ENCODE measurements at places on chromosomes 1 and 21.

GRCh38 chr1:56153276-56153675 lies 426.1 kb downstream of the PLPP3 start:
- DNase-seq: no peak

GRCh38 chr1:33512226-33513011 lies 40.0 kb downstream of the ZSCAN20 start:
- DNase-seq: no peak

- no peak for DNase-seq
Observed at GRCh38 chr1:38735651-38736161, 123.9 kb downstream of the RRAGC start.

GRCh38 chr21:20971296-20971921 lies 26.8 kb upstream of the NCAM2 start:
- no peak for DNase-seq

GRCh38 chr21:17343055-17343454 lies 169.8 kb upstream of the CXADR start:
- no peak for DNase-seq

- no peak for DNase-seq
Observed at GRCh38 chr1:17565461-17566252, 26.2 kb downstream of the ARHGEF10L start.

DNA sequence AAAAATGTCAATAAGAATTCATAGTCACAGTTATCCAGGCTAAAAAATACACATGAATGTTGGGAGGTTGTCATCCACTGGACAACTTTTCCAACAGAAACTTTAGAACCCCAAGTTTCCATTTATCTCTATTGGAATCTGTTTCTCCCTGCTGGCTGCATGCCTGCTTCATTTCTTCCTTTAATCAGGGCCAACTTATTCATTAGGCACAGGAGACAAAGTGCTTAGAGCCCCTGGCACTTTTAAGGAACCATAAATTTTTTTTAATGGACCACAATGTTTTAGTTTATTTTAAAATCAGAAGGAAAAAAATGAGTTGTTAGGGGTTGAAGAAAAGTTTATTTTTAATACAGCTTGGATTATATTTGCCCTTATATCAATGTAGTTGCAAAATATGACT lies 26.7 kb upstream of the C2CD2 start:
- DNase-seq: no peak

DNA sequence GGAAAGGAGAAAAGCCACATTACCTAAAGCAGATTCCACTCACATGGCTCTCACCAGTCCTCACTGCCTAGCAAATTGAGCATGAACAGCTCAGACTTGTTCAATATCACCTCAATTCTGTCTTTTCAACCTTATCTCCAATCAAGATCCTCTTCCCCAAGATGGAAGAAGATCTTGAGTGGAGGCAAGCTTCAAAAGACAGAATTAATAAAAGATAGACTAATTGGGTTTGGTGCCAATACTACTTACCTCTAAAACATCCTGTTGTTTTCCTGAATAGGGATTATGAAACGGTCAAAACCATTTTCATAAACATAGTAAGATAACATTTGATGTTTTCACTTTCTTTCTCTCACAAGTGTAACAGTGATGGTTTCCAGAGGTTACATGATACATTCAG lies 349.2 kb upstream of the PLD5 start:
- DNase-seq: no peak

DNA sequence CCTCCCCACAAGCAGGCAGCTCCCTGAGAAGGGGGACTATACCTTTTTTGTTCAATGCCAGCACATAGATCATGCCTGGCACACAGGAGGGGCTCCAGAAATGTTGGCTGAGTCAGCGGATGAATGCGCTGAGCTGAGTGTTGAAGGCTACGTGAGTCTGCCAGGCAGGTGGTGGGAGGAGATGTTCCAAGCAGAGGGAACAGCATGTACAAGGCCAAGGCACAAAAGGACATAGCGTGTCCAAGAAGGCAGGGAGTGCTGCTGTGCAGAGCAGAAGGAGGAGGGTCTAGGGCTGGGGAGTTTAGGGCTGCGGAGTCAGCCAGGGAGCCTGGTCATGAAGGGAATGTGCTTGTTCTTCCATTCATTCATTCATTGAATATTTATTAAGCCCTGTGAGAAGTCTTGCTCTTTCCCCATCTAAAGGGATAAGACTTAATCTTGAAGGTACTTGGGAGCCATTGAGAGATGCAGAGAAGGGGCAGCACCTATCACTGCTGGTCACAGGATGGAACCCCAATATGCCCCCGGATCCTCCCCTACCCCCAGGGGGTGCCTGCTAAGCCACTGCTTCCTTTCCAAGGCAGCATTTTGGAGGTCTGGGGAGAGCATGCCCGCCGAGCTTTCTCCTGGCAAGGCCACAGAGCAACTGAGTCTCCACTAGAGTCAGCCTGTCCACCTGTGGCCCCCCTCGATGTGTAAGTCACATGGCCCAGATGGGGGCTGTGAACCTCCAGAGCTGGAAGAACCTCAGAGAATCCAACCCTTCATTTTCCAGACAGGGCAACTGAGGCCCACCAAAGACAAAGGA lies 31.2 kb upstream of the LAPTM5 start:
- DNase-seq: no peak

GRCh38 chr1:199404976-199405375 lies 622.5 kb upstream of the NR5A2 start:
- DNase-seq: no peak

DNA sequence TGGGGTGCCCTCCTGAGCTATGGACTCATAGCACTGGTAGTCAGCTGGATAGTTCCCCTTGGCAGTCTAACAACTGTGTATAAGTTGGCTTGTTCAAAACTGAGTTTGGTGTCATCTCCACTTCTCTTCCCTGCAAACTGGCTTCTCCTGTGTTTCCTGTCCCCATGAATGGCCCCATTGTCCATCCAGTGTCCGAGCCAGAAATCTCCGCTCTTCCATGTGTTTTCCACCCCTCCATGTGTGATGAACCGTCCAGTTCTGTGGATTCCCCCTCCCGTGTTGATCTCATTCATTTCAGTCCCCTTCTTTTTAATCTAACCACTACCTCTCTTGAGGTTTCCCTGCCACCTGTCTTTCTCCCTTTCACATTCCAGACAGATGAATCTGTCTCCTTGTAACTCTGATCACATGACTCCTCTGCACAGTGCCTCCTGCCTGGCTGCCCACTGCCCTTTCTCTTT lies 195.7 kb downstream of the ROR1 start:
- no peak for DNase-seq

- peak; percentile 78 for DNase-seq
Observed at GRCh38 chr21:35697321-35697808, 363.0 kb downstream of the SETD4 start.

GRCh38 chr1:171742577-171742922 lies 685 bp upstream of the VAMP4 start:
- DNase-seq: peak; percentile 43

- no peak for DNase-seq
Observed at GRCh38 chr1:38044221-38045215, 2.1 kb downstream of the POU3F1 start.

DNA sequence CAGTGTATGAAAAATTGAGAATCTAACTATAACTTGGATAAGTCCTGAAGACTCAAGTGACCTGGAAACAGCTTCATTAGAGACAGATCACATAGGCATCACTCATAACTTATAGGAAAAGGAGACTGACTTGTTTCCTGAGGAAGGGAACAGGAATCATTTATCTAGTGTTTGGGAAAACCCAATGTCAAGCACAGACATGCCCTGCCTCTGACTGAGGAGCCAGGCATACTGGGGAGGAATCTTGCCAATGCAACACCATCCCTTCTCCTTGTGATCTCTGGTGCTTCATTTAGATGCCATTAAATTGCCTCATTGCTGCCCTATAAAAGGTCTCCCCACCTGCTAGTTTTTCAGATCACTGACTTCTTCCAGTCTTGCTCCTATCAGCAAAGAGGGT lies 10.3 kb downstream of the LCE4A start:
- no peak for DNase-seq

- no peak for DNase-seq
Observed at GRCh38 chr21:42622284-42622683, 31.1 kb upstream of the PDE9A start.

DNA sequence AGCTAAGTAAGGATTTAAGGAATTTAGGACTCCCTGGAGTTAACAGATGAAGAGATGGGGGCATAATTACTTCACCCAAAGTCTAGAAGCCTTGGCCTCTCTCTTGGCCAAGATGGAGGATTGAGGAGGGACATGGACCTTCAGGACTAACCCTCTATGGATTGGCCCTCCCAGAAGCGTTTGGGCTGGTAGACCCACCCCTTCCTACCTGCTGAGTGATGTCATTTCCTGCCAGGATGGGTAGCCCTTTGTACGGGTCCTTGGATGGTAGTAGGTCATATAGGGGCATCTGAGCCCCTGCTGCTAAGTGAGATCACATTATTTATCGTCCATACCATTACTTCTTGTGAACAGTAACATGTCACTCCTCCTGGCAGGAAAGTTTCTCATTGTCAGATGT lies 17.7 kb downstream of the LURAP1 start:
- DNase-seq: no peak

DNA sequence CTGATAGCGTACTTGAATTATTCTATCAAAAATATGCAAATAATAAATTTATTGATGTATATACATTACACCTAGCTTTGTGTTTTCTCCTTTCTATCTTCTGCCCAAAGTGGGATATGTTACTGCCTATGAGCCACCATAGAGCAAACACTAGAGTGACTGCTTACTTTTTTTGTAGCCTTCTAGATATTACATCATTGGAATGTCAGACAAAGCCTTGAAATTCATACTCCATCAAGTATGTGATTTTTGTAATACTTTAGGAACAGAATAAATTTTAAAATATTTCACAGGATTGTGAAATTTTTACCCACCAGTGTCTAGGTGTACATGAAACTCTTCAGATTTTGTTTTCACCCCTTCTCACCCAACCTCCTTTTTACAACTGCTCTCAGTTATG lies 787.6 kb downstream of the USP25 start:
- no peak for DNase-seq

DNA sequence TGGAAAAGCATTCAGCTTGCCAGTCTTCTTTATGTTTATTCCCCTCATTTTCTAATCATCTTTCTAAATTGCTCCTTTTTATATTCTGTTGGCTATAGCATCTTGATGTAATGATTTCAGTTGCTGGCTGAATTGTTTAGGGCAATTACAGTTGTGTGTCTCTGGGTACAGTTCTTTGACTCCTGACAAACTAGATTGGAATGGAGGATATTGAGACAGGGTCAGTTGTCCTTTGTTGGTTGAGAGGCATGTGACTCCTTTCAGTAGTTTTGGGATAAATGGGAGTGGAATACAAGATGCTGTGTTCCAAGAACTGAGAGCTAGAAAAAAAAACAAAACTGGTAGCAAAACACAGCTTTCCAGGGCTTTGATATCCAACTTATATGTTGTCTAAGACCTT lies 1.5 kb downstream of the CENPF start:
- no peak for DNase-seq

GRCh38 chr1:248630551-248630950 lies 4.3 kb downstream of the OR2T11 start:
- DNase-seq: no peak

DNA sequence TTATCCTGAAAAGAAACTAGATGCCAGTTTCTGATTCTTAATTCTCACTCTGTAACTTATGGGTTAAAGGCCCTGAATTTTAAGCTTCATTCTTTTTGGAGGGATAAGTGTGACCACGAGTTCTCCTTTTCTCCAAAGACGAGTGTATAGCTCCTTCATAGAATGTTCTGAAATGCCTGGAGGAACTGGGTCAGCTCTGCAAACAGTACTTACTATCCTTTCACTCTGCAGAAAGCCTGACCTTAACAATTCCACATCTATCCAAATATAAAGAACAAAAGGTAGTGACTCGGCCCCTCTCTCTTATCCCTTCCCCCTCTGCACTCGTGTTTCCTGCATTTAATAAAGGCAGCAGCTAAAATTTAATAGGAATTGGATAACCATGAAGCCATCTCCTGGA lies 150.5 kb downstream of the LYPLAL1 start:
- DNase-seq: no peak

- no peak for DNase-seq
Observed at GRCh38 chr1:53391982-53392381, 64.1 kb upstream of the LRP8 start.

GRCh38 chr1:51072043-51072439 lies 30.0 kb upstream of the C1orf185 start:
- no peak for DNase-seq

GRCh38 chr1:25338986-25339385 lies 852 bp downstream of the TMEM50A start:
- DNase-seq: no peak
